ENCODE measurements at places on chromosomes 13 and 19. TPM values are rescaled to one million over a fixed set of nuclear protein-coding genes. Genes with fewer than 3 reads are reported as not detected.
A peak's percentile ranks its signal among the peaks of the same experiment; 100 is the strongest.

DNA sequence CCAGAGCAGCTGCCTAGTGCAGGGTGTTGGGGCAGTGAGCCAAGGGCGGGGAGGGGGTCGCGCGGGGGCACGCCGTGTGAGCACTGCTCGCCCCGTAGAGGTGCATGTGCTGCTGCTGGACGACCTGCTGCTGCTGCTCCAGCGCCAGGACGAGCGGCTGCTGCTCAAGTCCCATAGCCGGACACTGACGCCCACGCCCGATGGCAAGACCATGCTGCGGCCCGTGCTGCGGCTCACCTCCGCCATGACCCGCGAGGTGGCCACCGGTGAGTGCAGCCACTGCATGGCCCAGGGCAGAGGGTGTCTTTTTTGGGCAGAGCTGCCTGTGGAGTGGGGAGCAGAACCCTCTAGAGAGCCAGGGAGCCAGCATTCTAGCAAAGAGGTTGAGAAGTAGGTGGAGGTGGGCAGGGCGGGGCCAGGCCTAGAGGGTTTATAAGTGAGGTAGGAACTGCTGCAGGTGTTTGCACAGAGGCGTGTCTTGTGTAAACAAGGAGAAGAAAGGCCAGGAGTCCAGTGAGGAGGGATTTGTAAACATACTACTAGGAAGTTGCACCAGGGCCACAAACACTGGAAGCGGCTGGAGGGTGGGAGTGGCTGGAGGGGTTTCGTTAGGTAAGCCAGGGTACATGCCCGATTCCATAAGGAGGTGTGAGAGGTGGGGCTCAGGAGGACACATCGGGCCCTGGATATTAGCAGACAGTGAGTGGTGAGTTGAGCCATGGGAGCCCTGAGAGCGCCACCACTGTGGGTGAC is 21.3 kb downstream of the ARHGEF1 start:
- DNase-seq: peak; percentile 45

DNA sequence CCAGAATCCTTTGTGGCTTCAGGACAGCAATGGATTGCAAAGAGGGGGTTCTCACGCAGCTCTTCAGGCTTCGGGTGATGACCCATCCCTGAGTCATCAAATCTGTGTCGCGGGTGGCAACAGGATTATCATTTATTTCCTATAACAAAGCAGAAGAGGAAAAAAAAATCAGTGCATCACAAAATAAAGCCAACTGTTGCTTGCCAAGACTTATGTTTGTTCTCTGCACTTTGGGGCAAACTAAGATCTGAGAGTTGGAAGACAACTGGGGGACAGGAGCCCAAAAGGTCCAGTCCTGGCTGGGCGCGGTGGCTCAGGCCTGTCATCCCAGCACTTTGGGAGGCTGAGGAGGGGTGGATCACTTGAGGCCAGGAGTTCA is 6.4 kb downstream of the GNA15 start:
- no peak for DNase-seq

DNA sequence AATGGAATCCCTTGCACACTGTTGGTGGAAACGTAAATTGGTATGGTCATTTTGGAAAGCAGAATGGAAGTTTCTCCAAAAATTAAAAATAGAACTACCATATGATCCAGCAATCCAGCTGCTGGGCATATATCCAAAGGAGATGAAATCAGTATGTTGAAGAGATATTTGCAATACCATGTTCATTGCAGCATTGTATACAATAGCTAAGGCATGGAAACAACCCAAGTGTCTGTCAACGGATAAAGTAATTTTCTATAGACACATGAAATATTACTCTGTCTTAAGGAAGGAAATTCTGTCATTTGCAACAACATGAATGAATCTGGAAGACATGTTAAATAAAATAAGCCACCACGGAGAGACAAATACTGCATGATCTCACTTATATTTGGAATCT is 124.7 kb downstream of the GPC5 start:
- DNase-seq: no peak

GRCh38 chr13:23725922-23726321 is 155.7 kb downstream of the TNFRSF19 start:
- DNase-seq: no peak

DNA sequence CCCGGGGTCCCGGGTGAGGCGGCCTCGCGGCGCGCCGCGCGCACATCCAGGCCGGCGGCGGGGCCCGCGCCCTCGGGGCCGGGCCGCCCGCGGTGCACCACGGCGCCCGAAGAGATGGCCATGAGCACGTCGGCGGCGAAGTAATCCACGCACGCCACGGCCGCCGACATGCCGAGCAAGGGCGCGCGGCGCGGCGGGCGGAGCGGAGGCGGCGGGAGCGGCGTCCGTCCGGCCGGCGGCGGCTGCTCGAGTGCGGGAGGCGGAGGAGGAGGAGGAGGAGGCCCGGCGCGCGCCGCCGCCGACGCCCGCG is at the start of gene KLF16:
Gene KLF16 (minus strand): TSS at position 252 of the 310 bp plus-strand sequence. CDS start 82 bp downstream, at position 170.
- DNase-seq: no peak

GRCh38 chr19:4596033-4596904 is 36.8 kb upstream of the SEMA6B start:
- no peak for DNase-seq

GRCh38 chr13:26759249-26759906 is 1.2 kb downstream of the GPR12 start:
- no peak for DNase-seq

DNA sequence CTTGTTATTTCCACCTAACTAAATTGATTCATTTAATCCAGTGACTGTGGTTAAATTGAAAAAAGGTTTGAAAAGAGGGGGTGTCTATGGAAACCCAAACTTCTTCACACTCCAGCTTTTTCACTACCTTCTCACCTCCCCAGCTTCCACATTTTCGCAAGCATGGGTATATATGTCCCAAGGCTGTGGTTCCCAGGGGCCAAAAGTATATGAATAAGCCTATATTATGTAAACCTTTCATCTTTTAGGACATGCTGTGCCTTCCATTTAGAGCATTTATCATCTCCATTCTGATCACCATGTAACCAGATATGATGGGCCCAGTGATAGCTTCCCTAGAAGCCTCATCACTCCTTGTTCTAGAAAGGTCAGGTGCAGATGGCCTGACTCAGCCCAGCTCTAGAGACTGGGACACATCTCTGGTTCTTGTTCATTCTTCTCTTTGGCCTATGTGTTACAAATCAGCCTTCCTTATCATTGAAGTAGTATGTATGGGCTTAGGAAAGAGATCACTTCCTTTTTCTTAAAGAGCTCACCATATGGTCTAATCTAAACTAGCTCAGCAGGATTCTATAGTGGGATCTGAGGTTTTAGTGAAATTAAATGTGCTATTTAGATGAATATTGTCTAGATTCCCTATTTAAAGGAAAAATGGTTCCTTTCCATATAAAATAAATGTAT is 19.5 kb upstream of the ARL11 start:
- no peak for DNase-seq

- no peak for DNase-seq
Measured at GRCh38 chr13:51856998-51857397, 4.8 kb upstream of the CCDC70 start.

GRCh38 chr13:109881347-109881725 is 95.0 kb upstream of the IRS2 start:
- DNase-seq: no peak

DNA sequence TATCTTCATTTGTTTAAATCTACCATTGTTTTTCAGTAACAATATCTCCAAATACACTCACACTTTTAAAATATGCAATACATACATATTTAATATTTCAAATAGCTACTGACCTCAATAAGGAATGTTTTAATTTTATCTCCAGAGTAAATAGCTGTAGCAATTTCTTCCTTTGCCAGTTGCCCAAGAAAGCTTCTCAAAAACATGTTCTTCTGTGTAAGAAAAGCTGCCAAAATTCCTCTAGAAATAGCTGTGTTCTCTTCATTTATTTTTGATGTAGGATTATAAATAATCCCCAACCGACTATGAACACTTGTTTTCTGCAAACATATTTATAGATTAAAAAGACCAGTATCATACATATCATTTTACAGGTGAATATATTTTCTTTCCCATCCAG is 150.5 kb downstream of the UGGT2 start:
- DNase-seq: no peak

- no peak for DNase-seq
Measured at GRCh38 chr13:46369506-46370277, 17.4 kb downstream of the RUBCNL start.

- no peak for DNase-seq
Measured at GRCh38 chr13:27199696-27200095, 28.1 kb upstream of the USP12 start.

GRCh38 chr19:48806818-48807589 is 3.8 kb downstream of the BCAT2 start:
- DNase-seq: peak; percentile 52

DNA sequence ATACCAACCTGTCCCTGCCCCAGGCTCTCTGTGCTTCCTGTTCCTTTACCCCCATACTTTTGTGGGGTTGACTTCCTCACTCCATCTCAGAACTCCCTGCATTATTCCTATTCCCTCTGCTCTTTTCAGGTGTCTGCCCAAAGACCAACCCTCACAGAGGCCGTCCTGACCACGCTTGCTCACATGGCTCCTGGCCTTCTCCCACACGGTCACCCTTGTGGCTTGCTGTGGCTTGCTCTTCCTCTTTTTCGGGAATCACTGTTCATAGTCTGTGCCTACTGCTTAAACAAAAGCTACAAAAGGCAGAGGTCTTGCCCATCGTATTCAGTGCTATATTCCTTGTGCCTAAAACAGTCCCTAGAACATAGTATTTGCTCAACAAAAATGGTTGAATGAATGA is 25.2 kb upstream of the ARGLU1 start:
- no peak for DNase-seq

DNA sequence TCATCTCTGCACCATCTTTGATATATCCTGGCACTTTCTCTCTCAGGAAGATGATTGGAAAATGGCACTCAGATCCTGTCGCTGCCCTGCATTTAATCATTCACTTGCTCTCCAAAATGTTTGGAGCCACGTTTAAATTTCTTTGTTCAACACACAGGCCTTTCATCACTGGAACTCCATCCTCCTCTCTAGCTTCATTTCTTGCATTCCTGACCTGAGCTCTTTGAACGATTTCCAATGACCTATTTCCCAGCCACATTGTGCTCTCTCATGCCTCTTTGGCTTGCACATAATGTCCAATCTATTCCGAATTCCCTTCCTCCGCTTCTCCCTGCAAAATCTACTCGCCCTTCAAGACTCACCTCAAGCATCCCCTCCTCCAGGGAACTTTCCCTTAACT is 287.4 kb upstream of the NBEA start:
- DNase-seq: no peak

DNA sequence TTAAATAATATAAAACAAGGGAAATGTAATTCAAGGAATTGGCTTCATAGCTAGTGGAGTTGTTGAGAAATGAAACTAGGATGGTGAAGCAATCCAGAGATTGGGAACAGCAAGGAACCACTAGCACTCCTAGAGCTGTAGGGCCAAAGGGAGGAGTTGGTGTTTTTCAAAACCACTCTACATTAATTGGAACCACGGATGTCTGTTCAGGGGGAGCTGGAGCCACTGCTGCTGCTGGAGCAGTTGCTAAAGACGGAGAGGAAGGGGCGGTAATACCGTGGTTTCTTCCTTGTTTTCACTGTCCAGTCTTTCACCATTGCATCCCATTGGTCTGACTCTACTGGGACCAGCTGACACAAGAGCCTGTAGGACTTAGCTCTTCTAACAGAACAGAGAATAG is 8.5 kb downstream of the DNAJC15 start:
- no peak for DNase-seq

DNA sequence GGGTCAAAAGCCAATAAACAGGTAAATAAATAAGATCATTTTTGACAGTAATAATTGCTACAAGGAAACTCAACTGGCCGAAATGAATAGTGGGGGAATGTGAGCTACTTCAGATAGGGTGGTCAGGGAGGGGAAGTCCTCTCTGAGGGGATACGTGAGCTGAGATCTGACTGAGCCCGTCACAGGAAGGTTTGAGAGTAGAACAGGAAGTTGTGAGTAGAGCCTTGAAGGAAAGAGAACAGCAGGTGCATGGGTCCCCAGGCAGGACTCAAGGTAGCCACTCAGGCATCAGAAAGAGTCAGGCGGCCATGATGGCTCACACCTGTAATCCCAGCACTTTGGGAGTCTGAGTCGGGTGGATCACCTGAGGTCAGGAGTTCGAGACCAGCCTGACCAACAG is 6.3 kb downstream of the IRGQ start:
- no peak for DNase-seq

DNA sequence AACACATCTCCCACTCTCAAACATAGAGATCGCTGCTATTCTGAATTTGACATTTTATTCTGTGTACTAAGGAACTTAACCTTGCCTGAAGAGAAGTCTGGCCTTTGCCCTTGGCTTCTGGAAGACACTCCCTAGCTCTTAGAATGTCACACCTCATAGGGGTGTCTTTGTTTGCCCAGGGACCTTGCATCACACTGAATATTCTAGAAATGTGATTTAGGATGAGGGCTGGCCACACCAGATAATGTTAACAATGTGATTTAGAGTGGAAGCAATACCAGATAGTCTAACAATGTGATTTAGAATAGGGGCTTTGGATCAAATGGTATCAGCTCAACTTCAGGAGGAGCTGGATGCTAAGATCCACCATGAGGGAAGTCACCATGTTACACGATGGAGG is 6.6 kb downstream of the SIGLECL1 start:
- DNase-seq: no peak

DNA sequence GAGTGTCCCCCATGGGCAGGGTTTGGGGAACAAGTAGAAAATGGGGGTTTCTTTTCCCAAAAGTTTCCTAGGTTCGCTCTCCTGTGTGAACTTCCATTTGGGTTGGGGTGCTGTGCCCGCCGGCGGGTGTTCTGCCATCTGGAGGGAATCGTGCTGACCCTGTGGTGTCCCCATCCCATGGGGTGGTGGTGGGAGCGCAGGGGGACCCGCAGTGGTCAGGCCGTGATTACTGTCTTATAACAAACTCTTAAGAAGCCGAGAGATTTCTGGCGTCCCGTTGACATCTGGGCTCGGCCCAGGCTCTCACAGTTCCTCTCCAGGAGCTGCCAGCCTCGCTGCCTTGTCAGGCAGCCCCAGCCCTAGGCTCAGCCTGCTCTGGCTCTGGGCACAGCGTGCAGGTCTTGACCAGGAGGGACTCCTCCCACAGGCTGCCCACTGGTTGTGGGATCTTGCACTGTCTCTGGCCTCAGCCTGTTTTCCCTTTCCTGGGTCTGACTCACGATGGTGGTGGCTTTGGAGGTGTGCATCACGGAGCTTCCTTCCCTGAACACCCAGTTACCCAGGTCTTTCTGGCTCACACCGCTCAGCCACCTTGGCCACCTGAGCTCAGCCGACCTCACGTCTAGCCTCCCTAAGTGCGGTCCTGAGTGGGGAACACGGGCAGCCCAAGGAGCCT is 34.5 kb downstream of the PLEKHJ1 start:
- no peak for DNase-seq

DNA sequence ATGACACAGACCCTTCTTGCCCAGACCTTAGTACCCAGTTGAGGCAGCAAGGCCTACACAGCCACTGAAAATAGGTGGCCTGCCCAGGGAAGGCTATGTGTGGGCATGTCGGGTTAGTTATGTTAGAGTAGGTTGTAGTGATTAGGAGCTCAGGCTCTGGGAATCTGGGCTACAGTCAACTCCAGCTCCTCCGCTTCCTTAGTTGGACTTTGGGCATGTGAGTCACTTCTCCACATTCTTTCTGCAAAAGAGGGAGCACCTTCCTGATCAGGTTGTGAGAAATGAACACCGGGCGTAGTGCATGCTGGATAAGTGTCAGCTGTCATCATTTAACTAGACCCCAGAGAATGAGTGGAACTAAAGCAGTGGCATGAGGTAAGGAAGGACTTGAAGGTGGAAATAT is 64.8 kb downstream of the ARHGAP35 start:
- no peak for DNase-seq

ERICH6B gene
- total RNA-seq: not detected

ZNF541 gene
- not detected for total RNA-seq

ALOX5AP gene
- total RNA-seq: not detected

CCL25 gene
- not detected for total RNA-seq

OR10H5 gene
- total RNA-seq: not detected

ZNF575 gene
- total RNA-seq: 0.60 TPM

Data from progenitor cell of endocrine pancreas (in vitro differentiated cells).